ENCODE measurements at places on chromosomes 2 and 18.

DNA sequence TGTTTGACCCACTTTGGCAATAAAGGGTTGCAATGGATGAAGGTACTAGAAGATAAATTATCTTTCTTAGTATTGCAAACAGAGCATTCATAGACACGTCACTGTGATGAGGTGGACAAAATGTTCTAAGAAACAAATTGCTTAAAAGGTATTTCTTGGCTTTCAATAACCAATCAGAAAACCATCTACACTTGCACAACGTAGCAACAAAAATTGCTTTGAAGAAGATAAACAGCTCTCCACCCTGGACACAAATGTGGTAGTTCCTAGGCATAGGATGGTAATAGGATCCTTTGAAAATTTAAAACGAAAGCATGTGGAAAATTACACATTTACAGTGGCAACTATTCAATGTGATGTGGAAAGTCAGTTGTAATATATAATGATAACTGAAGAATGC lies 439.9 kb upstream of the ETAA1 start:
- DNase-seq: no peak

GRCh38 chr2:32960238-32960637 lies 13.5 kb downstream of the LTBP1 start:
- no peak for DNase-seq

- no peak for DNase-seq
These were observed 562.1 kb downstream of the TMX3 start for GRCh38 chr18:68152770-68153169.

GRCh38 chr2:112301171-112301584 lies 25.8 kb downstream of the ZC3H6 start:
- no peak for DNase-seq

DNA sequence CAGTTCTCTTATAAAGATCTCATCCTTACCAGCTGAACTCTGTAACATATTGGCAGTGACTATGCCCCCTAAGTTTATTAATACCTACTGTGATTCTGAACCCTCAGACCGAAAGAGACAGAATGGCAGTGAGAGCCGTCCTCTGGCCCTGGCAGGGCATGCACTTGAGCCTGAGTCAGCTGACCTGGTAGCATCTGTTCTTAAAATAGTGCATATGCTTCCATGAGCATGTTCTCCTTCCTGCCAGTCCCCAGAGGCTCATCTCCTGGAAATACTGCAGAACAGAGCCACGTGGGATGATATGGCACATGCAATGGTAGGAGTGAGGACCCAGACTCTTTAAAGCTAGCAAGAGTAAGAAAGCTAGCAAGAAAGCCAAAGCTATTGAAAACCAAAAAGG lies 59.0 kb downstream of the RASGRP3 start:
- no peak for DNase-seq

GRCh38 chr2:178191004-178191508 lies 3.3 kb upstream of the OSBPL6 start:
- DNase-seq: no peak

Data from GM13976 (cell line).